Progenitor cell of endocrine pancreas (in vitro differentiated cells): ENCODE measurements at places on chromosomes 7 and 10. TPM values are rescaled to one million over a fixed set of nuclear protein-coding genes. Genes with fewer than 3 reads are reported as not detected.

TAF6 gene
- total RNA-seq, result 79.6 and 91.2 TPM in 2 replicates

NRG3 gene
- total RNA-seq, result 29.5 and 32.2 TPM in 2 replicates

IGFBP1 gene
- 0.24 TPM in 1 of 2 replicates, not detected in the other for total RNA-seq

- H3K4me3 ChIP-seq, result no peak overlapping the region
- peaks cover 9% of the 10 kb centered on the region for H3K36me3 ChIP-seq
- no peak for DNase-seq
These were observed 354.6 kb downstream of the SDK1 start for GRCh38 chr7:3655635-3656034.

DNA sequence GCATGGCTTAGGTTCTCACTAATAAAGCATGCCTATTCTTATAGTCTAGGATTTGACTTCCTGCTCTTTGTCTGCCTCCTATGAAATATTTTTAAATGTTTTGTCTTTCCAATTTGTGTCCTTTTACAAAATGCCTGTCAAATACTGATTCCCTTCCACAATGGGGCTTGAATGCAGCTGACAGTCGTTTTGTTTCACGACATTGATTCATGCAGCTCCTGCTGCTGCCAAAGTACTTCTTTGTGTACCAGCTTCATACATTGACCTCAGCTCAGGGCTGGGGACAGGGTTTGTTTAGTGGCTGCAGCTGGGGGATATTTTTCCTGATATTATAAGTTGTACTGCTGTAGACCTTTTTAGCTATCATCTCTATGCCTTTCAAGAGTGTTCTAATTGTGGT is 371.9 kb upstream of the CHRM2 start:
- no peaks in the 10 kb centered on the region for H3K27me3 ChIP-seq
- no peaks in the 10 kb centered on the region for H3K36me3 ChIP-seq
- no peaks in the 10 kb centered on the region for H3K4me1 ChIP-seq
- H3K27ac ChIP-seq, result no peak overlapping the region
- DNase-seq, result no peak
- H3K4me3 ChIP-seq, result no peak overlapping the region
